Skeletal muscle cell (primary cell): ENCODE measurements at places on chromosomes 11 and 22.

- peak; percentile 84 for DNase-seq
Observed at GRCh38 chr11:108906329-108906728, 241.5 kb downstream of the DDX10 start.

GRCh38 chr11:128551058-128551457 is 36.3 kb downstream of the ETS1 start:
- DNase-seq, result no peak

DNA sequence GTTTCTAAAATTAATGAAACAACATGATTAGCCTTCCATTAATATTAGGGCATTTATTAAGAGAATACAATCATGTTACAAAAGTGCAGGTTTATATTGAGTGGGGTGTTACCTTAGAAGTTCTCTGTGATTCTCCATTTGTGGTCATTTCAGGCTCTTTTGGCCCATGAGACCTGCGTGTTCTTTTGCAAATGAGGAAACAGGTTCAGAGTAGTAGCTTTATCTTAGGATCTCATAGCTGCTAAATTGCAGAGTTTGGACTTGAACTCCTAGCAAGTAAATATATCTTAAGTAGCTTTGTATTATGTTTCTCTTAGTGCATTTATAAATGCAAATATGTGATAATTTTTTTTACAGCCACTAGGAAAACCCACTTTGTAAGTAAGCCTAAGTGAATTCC is 18.3 kb downstream of the FAR1 start:
- no peak for DNase-seq

- DNase-seq, result peak; percentile 61
Observed at GRCh38 chr22:45200860-45201511, 37.3 kb downstream of the NUP50 start.

- no peak for DNase-seq
Observed at GRCh38 chr22:24009227-24010017, 1.7 kb upstream of the CABIN1 start.

DNA sequence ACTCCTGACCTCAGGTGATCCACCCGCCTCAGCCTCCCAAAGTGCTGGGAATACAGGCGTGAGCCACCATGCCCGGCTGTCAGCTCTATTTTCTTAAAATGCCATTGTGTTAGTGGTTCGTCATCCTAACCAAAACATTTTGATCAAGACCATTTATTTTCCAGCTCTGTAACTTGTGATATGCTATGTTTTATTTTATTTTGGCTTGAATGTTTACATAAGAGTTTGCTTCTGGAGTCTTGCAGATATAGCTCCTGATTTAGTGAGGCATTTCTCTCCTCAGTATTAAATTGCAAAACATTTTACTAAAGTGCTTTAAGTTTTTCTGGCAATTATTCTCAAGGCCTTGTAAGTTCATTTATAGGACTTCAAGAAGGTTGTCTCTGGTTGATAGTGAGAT is 4.4 kb downstream of the EP300 start:
- DNase-seq, result no peak

- peak; percentile 48 for DNase-seq
Observed at GRCh38 chr11:2768471-2769408, 68.9 kb upstream of the KCNQ1OT1 start.

DNA sequence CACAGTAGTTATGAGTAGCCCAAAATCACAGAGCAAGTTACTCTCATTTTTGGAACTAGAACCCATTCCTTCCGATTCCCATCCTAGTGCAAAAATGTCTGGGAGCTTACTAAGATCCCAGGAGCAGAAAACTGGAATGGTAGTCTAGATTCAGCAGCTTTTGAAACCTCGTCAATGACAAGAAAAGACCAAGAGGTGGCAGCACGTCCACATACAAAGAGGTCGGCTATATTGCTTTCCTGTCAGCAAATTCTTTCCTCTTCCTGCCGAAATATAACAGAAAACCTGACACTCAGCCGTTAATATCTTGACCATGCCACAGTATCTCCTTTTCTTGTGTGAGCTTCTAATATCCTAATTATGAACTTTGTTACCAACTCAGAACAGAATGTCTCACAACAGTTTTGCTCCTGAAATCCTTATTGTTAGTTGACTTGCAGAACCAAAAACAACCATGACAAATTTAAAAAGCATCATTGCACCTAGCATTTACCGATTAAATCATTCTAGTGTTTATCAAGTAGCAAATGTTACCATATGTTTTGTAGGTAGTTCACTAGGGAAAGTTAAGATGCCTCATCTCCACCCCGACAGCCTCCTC is 92.8 kb upstream of the OR9G4 start:
- peak; percentile 10 for DNase-seq

DNA sequence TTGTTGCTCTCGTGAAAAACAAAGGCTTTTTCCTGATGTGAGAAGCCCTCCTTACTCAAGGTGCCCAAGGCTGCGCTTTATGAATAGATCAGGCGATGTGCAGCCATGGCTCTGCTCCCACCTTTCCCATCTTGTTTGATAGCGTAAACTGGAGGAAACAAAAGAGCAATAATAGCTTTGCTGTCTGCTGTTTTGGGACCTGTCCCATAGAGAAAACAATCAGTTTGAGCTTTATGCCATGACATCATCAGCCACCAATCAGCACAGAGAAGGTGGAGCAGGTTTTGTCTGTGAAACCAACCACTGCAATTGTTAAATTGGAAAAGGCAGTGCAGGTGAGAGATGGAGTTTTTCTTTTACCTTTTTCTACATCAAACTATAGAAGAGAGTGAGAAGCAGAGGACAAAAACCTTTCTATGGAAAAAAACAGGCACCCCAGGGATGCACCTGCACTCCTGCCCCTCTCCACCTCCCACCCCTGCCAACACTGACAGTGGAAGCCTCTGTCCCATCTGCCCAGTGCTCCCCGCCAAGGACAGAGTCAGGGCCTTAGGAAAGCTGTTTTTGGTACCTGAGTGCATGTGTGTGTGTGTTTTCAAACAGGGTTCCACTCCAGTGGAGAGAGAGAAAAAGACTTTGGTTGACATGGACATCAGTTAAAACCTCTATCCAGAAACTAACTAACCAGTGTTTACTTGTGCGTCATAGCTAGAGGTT is 80.7 kb downstream of the MICAL3 start:
- no peak for DNase-seq

DNA sequence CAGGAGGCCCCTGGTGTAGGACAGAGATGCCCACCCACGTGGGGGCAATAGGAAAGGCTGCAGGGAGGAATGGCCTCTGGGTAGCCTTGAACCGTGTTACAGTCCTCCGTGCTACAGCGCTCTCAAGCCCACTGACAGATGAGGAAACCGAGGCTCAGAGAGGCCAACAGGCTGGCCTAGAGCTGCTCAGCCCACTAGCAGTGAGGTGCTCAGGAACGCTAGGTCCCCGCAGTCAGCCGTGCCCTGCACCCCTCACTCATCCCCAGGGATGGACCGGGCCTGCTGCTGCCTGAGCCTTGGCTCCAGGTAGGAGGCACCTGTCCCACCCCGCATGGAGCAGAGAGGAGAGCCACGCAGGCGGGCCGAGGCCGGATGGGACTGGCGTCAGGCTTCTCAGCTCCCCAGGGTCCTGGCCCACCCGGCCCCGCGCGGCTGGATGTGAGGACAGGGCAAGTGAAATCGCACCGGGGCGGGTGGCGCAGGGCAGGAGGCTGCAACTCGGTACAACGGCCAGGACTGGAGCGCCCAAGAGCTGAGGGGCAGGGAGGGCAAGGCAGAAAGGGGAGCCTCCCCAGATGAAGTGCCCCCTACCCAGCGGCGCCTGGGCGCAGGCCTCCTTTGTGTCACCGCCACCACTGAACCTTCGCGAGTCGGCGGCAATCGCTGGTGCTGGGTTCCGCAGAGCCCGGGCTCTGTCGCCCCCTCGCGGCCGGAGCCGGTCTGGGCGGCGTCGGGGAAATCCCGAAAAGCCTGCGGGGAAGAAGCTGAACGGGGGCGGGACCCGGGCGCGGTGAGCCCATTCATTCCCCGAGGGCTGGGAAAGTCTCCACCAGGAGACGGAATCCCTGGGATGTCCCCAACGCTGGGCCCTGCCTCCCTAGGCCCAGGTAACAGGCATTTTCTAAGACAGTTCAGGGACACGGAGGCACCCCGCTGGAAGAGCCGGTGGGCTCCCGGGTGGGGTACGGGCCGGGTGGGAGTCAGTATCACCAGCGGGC is 8.4 kb upstream of the SLC2A11 start:
- no peak for DNase-seq

GRCh38 chr11:79150966-79151365 is 289.9 kb downstream of the TENM4 start:
- no peak for DNase-seq

DNA sequence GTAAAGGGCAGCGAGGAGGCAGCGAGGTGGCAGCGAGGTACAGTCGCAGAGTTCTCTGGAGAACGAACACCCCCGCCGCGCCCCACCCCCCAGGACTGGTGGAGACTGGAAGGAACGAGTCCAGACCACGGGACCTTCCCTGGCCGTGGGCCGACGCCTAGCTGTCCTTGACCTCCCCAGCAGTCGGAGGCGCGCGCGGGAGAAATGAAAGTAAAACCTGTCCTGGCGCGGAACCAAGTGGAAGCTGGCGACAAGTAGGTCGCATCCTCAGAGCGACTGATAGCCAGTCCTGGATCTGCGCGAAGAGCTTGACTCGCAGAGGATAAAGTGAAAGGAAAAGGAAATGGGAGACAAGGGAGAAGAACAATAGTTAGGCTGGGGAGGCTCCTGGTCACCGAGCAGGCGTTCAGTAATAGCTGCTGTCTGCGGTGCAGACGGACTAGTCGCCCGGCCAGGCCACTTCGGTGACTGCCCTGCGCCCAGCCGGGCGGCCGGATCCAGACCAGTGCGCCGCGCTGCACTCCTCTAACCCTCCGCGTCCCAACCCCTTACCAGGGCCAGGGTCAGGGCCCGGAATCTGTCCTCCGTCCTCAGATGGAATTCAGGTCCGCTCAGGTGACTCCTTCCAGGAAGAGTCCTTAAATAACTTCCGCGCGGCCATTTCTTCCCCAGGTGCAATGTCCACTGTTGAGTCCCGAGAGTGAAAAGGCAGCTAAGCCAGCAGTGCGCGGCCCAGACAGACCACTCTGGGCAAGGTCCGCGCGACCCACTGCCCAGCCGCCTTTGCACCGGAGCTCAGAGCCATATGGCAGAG is 1.9 kb upstream of the ADM start:
- DNase-seq, result no peak

DNA sequence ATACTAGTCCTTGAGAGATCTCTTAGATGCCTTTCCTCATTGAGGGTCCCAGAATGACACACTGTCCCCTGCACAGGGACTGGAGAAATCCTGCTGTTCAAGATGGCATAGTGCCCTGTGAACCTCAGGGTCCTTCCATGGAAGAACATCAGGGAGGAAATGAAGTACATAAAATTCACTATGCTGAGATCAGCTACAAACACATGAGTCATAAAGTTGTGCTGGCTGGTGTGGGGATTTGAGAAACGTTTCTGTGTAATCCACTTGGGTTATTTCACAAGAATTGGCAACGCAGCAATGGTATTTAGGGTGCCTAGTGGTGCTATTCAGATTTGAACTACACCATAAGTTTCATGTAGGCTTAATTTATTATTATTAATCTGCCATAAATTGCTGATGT is 174.4 kb downstream of the MAML2 start:
- peak; percentile 86 for DNase-seq

DNA sequence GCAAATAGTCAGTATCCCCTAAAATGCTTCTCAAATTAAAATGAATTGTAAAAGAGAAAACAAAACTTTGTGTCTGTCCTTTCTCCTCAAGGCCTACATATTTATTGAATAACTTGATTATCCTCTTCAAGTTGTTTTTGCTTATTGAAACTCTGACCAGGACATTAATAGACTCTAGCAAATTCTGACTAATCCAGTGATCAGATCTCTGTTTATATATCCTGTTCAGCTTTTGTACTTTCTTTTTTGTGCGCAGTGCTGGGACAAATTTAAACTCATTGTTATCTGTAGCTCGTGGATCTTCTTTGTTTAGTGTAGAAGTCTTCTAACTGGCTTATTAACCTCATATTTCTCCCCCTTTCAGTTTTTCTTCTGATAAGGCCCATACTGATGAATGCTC is 139.9 kb upstream of the SORL1-AS1 start:
- DNase-seq, result no peak

DNA sequence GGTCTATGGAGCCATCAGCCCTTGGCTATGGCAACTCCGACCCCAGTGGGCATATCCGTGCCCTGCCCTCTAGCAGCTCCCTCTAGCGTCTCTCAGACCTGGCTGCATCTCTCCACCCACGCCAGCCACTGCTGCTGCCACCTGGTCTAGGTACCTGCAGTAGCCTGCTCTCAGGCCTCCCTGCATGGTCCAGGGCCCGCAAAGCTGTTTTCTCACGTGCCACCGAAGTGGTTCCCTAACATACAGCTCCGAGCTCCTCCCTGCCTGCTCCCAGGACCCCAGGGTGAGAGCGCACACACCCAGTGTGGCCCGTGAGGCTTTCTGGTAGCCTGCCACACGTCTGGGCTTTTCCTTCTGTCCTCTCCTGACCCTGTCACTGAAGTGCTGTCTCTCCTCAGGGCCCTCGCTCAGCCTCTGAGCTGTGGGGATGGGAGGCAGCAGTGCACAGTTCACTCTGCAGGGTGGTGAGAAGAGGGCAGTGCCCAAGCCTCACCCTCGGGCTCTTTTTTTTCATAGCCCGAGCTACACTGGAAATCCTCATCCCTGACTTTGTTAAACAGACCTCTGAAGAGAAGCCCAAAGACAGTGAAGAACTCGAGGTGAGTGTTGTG is 14.3 kb downstream of the DGCR8 start:
- DNase-seq, result no peak

DNA sequence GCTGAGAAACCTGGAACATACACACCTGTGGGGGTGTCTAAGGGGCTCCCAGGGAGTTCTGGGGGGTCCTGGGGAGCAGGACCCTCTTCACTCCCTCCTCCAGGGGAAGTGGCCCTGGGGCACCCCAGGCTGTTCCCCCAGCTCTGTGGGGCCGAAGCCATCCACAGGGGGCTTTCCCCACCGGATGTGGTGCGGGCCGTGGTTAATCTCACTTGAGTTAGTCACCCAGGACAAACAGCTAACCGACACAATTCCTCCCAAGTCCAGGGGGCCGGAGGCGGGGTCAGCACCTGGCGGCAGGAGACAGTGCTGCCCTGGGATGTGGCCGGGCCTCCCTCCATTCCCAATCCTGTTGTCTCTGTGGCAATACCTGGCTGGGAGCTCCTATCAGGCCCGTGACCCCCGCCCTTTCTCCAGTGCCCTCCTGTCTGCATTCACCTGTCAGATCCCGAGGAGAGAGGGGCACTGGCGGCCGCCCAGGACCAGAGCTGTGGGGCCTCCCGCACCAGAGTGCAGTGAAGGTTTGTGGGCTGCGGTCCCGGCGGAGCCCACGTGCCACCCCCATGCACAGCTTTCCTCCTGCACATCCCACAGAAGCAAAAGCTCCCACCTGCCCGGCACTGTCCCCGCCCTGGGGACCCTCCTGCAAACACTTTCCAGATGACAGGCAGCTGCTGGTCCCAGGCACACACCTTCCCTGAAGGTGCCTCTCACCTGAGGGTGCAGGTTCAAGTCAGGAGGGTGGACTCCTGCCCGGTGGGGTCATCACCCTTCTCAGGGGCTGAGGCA is 5.2 kb upstream of the MUC5AC start:
- no peak for DNase-seq

- DNase-seq, result no peak
Observed at GRCh38 chr11:128941573-128942271, 949 bp downstream of the TP53AIP1 start.

GRCh38 chr11:133529807-133530500 is 2.3 kb downstream of the OPCML start:
- DNase-seq, result no peak

GRCh38 chr11:23673366-23673765 is 813.1 kb upstream of the CCDC179 start:
- no peak for DNase-seq

GRCh38 chr22:20606041-20606783 is 98.8 kb downstream of the MED15 start:
- DNase-seq, result peak; percentile 6
